Astrocyte (in vitro differentiated cells and primary cell): ENCODE measurements at places on chromosomes 16 and 17. TPM values are rescaled to one million over a fixed set of nuclear protein-coding genes. Genes with fewer than 3 reads are reported as not detected.
A peak's percentile ranks its signal among the peaks of the same experiment; 100 is the strongest.

HOXB2 gene
- total RNA-seq = 0.41 and 1.8 TPM in 2 replicates

DPEP3 gene
- not detected in 2 replicates for total RNA-seq

NKD1 gene
- total RNA-seq = 9.1 and 9.8 TPM in 2 replicates

PRSS36 gene
- 0.19 and 0.41 TPM in 2 replicates for total RNA-seq

HOXB6 gene
- not detected in 2 replicates for total RNA-seq

CCL14 gene
- total RNA-seq = not detected in 2 replicates

KRTAP2-1 gene
- not detected in 2 replicates for total RNA-seq

DNA sequence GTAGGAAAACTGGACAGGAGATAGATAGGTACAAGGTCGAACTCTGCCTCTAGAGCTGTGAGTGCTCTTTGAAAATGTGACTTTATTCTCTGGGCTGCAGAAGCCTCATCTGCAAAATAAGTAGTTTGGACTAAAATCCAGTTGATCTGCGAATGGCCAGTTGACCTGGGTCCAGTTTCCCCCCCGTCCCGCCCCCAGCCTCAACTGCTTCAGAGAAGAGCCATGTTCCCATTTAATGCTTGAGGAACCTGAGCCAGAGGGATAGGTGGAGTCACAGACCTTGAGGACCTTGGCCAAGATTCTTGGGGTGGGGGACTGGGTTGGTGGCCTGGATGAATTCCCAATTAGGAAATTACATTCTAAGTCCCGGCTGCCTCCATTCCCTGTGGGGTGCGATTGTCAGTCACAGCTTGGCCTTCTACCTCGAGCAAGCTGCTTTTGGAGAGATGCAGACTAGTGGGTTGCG lies 14.1 kb downstream of the TBX2 start:
- no peak overlapping the region for H3K4me3 ChIP-seq
- peaks cover 24% of the 10 kb centered on the region for H3K4me1 ChIP-seq
- no peaks in the 10 kb centered on the region for H3K36me3 ChIP-seq
- H3K27me3 ChIP-seq = no peaks in the 10 kb centered on the region

- DNase-seq = no peak
- no peaks in the 10 kb centered on the region for H3K4me1 ChIP-seq
- H3K27me3 ChIP-seq = no peaks in the 10 kb centered on the region
- H3K4me3 ChIP-seq = no peak overlapping the region
Observed at GRCh38 chr17:64055183-64056142, 35.0 kb upstream of the ICAM2 start.

DNA sequence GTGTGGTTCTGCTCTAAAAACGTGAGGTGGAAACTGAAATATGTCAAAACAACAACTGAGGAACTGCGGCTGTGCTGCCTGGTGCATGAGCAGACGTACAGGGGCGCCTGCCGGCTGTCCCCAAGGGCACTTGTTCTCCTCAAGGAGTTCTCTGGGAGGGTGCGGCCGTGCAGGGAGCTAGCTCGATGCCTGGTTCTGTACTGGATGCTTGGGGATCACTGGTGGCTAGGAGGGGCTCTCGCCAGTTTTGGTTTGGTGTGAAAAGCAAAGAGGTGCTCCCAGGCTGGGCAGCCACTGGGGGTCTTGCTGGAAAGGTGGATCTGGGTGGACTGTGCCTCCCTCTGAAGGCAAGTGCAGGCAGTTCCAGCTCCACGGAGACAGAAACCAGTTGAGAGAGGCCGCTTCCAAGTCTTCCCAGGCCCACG lies 41.9 kb upstream of the ATP2A3 start:
- H3K4me1 ChIP-seq = peaks cover 8% of the 10 kb centered on the region
- peaks cover 18% of the 10 kb centered on the region for H3K36me3 ChIP-seq
- no peak for DNase-seq
- no peak overlapping the region for H3K4me3 ChIP-seq

- H3K27me3 ChIP-seq = peaks cover 4% of the 10 kb centered on the region
- DNase-seq = no peak
- H3K36me3 ChIP-seq = no peaks in the 10 kb centered on the region
- H3K4me3 ChIP-seq = no peak overlapping the region
Observed at GRCh38 chr16:68230176-68230571, 5.8 kb downstream of the ESRP2 start.

DNA sequence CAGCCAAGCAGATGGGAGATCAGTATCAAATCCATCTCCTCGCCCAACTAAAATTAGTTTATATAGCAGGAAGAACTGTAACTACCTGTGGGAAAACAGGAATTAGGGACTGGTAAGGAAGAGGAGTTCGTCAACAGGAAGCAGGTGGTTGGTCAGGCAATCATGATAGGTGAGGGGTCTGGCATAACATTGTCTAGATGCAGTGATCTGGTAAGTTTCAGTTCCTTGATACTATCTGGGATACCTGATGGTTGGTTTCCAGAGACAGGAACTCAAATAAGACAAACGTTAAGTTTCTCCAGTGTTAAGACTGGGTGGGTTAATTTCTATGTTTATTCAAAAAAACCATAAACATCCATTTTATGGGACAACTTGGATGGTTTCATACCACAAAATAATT lies 53.8 kb downstream of the CEP112 start:
- no peaks in the 10 kb centered on the region for H3K4me1 ChIP-seq
- no peaks in the 10 kb centered on the region for H3K36me3 ChIP-seq
- no peaks in the 10 kb centered on the region for H3K27me3 ChIP-seq
- no peak overlapping the region for H3K4me3 ChIP-seq
- no peak overlapping the region for H3K27ac ChIP-seq

DNA sequence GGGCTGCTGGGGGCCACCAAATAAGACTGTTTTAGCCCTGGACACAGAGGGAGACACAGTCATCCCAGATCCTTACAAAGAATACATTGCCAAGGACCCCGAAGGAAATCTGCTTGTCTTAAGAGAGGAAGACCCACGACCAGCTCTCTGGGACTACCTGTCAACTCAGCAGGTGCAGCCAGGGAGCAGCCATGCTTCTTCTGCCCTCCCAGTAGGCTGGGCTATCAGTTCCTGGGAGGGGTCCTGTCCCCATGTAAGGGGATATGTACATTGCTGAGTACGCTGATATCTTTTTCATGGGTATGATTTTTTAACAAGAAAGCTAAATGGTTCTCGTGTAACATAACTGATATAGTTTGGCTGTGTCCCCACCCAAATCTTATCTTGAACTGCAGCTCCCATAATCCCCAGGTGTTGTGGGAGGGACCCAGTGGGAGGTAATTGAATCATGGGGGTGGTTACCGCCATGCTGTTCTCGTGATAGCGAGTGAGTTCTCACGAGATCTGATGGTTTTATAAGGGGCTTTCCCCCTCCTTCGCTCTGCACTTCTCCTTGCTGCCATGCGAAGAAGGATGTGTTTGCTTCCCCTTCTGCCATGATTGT lies 11.3 kb downstream of the SSTR2 start:
- no peak overlapping the region for H3K4me3 ChIP-seq
- no peaks in the 10 kb centered on the region for H3K4me1 ChIP-seq
- no peaks in the 10 kb centered on the region for H3K36me3 ChIP-seq
- no peak for DNase-seq

DNA sequence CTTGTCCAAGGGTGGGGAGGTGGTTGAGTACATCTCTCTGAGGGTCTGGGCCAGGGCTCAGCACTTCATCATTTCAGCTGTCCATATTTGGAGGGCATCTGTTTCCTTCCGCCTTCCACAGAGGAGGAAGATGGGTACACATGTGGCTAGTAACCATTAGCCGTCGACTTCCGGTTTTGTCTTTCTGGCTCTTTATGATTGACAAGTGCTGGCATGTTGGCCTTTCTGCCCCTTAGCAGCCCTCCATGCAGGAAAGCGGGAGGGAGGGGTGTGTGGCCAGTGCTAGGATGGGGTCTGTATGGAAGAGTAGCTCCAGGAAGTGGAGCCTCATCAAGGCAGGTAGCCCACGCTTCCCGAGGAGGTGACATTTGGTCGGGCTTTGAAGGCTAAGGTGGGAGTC lies 69.6 kb downstream of the RAI1 start:
- DNase-seq = no peak
- H3K4me1 ChIP-seq = peaks cover 35% of the 10 kb centered on the region
- H3K36me3 ChIP-seq = no peaks in the 10 kb centered on the region
- H3K27me3 ChIP-seq = no peaks in the 10 kb centered on the region
- no peak overlapping the region for H3K27ac ChIP-seq

- no peak overlapping the region for H3K27ac ChIP-seq
- H3K4me3 ChIP-seq = no peak overlapping the region
- H3K4me1 ChIP-seq = peaks cover 6% of the 10 kb centered on the region
- DNase-seq = peak; percentile 18
Observed at GRCh38 chr16:89670496-89671431, 13.1 kb downstream of the SPATA33 start.

DNA sequence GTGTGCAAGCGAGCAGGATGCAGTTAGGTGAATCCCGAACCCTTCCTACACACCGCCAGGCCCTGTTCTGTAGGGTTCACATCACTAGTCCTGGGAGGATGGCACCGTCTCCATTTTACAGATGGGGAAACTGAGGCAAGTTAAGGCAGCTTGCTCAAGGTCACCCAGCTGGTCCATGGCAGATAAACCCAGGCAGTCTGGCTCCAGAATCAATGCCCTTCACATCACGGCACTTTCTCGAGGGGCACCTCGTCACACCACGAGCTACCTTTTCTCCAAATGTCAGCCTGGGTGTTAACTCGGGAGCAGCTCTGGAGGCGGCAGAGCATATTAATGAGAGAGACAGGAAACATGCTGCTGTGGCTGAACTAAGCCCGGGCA lies 9.5 kb downstream of the NOB1 start:
- no peak overlapping the region for H3K4me3 ChIP-seq
- no peak for DNase-seq
- peaks cover 5% of the 10 kb centered on the region for H3K4me1 ChIP-seq
- no peaks in the 10 kb centered on the region for H3K27me3 ChIP-seq
- H3K36me3 ChIP-seq = peaks cover 72% of the 10 kb centered on the region

DNA sequence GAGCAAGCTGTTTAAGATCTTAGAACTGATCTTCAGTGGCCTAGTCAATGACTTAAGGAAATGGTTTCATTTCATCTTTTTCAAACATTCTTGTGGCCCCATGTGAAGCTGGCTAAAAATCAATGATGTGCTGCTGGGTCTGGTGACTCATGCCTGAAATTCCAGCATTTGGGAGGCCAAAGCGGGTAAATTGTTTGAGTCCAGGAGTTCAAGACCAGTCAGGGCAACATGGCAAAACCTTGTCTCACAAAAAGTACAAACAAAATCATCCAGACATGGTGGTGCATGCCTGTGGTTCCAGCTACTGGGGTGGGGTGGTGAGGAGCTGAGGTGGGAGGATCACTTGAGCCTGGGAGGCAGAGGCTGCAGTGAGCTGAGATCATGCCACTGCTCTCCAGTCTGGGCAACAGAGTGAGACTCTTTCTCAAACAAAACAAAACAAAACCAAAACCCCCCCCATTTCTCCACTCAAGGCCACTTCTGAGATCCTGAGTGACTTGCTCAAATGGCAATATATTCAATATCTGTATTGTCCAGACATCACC lies 17.4 kb upstream of the COL1A1 start:
- peak overlapping the region; percentile 99 for H3K27ac ChIP-seq
- H3K36me3 ChIP-seq = no peaks in the 10 kb centered on the region
- no peaks in the 10 kb centered on the region for H3K27me3 ChIP-seq
- peak; percentile 97 for DNase-seq
- peaks cover 61% of the 10 kb centered on the region for H3K4me1 ChIP-seq

- no peak overlapping the region for H3K27ac ChIP-seq
- no peaks in the 10 kb centered on the region for H3K36me3 ChIP-seq
- H3K4me1 ChIP-seq = no peaks in the 10 kb centered on the region
- DNase-seq = no peak
Observed at GRCh38 chr16:89615596-89616090, 2.2 kb downstream of the DPEP1 start.

GRCh38 chr16:66441586-66442375 lies 14.7 kb downstream of the BEAN1 start:
- H3K4me3 ChIP-seq = no peak overlapping the region
- no peak overlapping the region for H3K27ac ChIP-seq
- peak; percentile 58 for DNase-seq
- H3K27me3 ChIP-seq = peaks cover 16% of the 10 kb centered on the region
- H3K4me1 ChIP-seq = peaks cover 3% of the 10 kb centered on the region

DNA sequence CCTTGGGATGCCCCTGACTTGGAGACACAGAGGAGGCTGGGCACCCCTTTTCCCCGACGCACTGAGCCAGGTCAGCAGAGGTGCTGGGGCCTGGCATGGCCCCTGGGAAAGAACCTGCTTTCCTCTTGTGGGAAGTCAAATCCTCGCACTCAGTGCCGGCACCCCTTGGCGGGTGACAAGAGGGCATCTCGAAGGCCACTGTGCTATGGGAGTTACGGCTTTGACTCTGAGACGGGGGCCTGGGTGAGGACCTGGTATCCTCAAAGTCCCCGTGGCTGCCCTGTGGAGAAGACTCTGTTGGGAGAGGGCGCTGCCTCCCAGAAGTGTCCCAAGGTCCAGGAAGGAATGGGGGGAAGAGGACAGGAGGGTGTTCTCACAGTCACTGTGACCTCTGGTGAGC lies 117.0 kb downstream of the METRNL start:
- DNase-seq = no peak
- no peaks in the 10 kb centered on the region for H3K27me3 ChIP-seq
- H3K4me1 ChIP-seq = peaks cover 37% of the 10 kb centered on the region
- H3K27ac ChIP-seq = no peak overlapping the region
- no peaks in the 10 kb centered on the region for H3K36me3 ChIP-seq

- peaks cover 10% of the 10 kb centered on the region for H3K36me3 ChIP-seq
- H3K27ac ChIP-seq = no peak overlapping the region
- no peaks in the 10 kb centered on the region for H3K27me3 ChIP-seq
- no peak for DNase-seq
Observed at GRCh38 chr16:55508271-55508921, 476 bp upstream of the LPCAT2 start.

DNA sequence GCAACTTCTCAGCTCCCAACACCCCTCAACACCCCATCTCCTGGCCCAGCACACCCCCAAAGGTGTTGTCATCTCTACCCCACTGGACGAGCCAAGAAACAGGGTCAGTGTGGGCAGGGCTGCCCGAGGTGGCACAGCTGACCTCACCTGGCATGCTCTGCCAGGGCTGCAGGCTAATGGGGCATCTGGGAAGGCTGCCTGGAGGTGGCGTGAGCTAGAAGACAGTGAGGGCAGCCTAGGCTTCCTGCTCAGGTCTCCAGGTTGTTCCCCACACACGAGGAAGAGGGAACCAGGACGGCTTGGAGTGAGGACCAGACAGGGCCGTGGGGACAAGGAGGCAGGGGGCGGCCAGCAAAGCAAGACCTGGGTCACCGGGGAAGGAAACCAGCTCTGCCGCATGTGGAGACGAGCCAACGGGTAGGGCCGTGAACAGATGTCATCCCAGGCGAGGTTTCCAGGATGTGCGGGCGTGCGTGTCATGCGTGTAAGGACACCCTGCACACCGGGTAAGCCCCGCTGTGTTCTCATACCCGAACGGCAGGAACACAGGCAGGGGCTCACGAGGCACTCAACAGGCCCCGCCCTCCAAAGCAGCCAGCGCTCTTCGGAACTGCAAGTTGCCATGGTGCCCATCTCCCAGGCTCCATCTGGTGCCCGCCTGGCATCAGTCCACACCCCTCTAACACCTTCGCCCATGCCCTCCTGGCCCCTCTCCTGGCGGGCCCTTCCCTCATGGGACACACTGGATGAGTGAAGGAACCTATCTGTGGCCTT lies 29.6 kb upstream of the PVALEF start:
- no peaks in the 10 kb centered on the region for H3K36me3 ChIP-seq
- no peaks in the 10 kb centered on the region for H3K27me3 ChIP-seq
- H3K4me3 ChIP-seq = no peak overlapping the region
- DNase-seq = no peak
